Activated CD4-positive, CD25-positive, alpha-beta regulatory T cell treated with anti-CD3 and anti-CD28 coated beads, Interleukin-2, amount 50 U/mL, for 24 hours (primary cell): ENCODE measurements at places on chromosomes 12 and 14.
A peak's percentile ranks its signal among the peaks of the same experiment; 100 is the strongest.

- peak; percentile 67 for ATAC-seq
These were observed 808 bp downstream of the ITPR2 start for GRCh38 chr12:26831951-26832821.

- no peak for ATAC-seq
These were observed 3.1 kb upstream of the GYS2 start for GRCh38 chr12:21607701-21608100.

DNA sequence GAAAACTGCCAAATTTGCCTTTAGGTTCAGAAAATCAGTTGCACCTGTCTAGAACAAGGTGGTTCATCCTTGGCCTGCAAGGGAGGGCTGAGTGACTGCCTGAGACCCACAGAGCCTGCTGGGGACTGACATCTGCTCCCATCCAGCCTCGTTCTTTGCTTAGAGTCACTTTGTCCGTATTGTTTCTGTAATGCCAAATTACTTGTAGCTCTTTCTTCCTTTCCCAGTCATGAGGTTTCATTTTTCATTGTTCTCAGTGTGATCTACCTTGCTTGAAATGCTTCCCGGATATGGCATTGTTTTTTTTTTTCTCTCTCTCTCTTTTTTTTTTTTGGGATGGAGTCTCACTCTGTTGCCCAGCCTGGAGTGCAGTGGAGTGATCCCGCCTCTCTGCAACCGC, 21.3 kb downstream of the TSPAN9 start:
- no peak for ATAC-seq

DNA sequence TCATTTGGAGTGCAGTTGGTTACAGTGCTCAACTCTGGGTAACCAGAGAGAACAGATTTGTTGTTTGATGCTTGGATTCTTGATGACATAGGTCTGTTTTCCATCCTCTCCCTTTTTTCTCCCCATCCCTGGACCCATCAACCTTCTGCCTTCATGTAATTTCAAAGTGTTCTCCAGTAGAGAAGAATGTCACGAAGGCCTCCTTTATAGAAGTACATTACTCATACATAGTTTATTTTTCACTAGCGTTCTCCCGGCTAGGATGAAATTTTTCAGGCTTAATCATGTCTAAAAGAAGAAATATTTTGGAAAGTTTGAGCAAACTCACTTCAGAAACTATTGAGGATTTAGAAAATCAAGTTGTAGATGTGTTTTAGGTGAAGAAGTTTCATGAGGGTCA, 20.9 kb upstream of the APPL2 start:
- ATAC-seq = no peak

DNA sequence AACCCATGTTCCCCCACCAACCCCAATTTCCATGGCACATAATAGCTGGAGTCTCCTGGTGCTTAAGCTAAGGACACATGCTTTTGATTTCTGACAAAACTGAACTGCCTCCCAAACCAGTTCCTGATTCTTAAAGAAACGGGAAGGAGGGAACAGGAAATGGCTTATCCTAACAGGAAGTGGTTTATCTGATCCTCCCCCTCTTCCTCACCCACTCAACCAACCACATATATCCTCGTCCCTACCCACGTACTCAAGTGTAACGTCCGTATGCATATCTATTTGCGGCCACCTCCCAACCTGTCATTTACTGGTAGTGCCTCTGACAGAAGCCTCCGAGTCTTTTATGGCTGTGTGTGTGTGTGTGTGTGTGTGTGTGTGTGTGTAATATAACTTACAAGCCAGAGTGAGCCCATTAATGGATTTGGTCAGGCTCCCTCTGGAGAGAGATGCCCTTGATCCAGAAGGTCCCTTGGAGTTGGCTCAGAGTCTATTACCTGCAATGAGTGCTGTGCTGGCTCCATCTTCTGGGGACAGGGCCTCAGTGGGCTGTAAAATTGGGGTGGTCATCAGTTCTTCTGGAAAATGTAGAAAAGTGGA, 7.7 kb downstream of the DAZAP2 start:
- peak; percentile 63 for ATAC-seq

DNA sequence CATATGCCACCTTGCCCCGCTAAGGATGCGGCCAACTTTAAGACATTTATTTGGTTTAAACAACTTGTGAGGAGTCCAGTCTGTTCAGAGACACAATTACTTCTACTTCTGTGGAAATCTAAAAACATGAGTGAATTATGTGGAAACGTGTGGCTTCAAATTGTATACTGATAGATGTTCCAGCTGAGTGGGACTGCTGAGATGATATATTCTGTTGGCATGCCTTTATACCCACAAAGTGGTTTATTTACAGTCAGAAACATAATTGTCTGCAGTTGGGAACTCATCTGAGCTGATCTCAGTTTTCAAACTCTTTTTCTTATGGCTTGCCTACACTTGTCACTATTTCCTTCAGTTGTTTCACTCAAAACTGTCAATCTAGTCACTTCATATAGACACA, 67.8 kb downstream of the FLRT2 start:
- no peak for ATAC-seq
